ENCODE measurements at places on chromosomes 13 and 19. TPM values are rescaled to one million over a fixed set of nuclear protein-coding genes. Genes with fewer than 3 reads are reported as not detected.

C5AR1 gene
- 1.7 TPM for total RNA-seq

GRCh38 chr19:34178274-34178610 is 5.9 kb downstream of the LSM14A start:
- DNase-seq, result no peak
- H3K4me3 ChIP-seq, result peak overlapping the region; percentile 59
- peak overlapping the region; percentile 25 for H3K27ac ChIP-seq
- H3K4me1 ChIP-seq, result peaks cover 88% of the 10 kb centered on the region
- H3K27me3 ChIP-seq, result no peaks in the 10 kb centered on the region

SMAD9 gene
- not detected for total RNA-seq

PGLYRP2 gene
- total RNA-seq, result not detected

DNA sequence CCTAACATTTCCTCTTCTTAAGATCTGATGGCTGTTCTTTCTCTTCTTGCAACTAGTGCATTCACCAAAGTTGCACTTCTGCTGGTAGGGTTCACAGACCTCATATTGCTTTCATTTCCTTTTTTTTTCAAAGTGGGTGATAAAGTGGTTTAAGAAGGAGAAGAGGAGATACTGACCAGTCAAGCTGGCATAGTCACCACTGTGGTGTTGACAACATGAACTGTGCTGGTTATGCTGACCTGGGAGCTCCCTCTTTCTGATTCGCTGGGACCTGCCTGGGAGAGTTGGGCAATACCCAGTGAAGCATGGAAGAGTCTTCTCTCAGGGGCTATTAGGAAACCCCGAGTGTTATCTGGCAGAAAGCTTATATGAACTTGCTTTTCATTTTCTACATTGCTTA is 222.9 kb downstream of the SLITRK5 start:
- H3K36me3 ChIP-seq, result no peaks in the 10 kb centered on the region
- H3K27me3 ChIP-seq, result no peaks in the 10 kb centered on the region
- H3K4me3 ChIP-seq, result no peak overlapping the region
- H3K27ac ChIP-seq, result no peak overlapping the region

All from activated B cell treated with CpG ODN at 0.5 μM for 24 hours (primary cell).